ENCODE measurements at places on chromosomes 6 and 20.

GRCh38 chr6:24520929-24521546 is 26.3 kb downstream of the ALDH5A1 start:
- DNase-seq = no peak

DNA sequence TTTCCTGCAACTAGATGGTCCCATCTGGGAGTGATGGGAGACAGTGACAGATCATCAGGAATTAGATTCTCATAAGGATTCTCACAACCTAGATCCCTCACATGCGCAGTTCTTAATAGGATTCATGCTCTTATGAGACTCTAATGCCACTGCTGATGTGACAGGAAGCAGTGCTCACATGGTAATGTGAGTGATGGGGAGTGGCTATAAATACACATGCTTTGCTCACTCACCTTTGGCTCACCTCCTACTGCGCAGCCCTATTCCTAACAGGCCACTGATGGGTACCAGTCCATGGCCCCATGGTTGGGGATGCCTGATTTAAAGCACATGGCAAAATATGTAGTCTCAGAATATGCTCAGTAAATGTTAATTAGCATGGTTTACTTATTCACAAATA is 80.6 kb upstream of the MBOAT1 start:
- no peak for DNase-seq

DNA sequence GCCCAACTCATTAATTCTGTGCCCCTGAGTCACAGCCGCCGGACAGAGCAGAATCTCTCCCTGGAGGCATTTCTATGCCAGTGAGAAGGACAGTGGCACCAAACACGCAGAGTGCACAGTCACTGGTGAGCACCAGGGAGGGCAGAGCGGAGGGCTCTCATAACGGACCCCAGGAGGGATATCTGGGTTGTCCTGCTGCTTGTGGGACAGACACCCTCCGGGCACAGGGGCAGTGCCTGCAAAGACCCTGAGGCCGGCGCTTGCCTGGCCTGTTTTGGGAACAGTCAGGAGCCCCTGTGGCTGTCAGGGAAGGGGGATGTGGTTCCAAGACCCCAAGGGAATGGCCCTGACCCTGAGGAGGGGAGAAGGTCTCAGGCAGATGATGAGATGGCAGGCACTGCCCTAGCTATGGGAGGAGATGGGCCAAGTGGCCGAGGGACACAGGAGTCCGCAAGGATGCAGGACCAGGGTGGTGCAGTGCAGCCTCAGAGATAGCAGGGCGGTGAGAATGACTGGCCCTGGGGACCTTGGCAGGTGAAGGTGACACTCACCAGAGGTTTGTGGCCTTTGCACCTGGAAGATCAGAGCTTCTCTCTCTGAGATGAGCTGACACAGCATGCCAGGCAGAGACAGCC is 270.8 kb downstream of the SMOC2 start:
- no peak for DNase-seq

DNA sequence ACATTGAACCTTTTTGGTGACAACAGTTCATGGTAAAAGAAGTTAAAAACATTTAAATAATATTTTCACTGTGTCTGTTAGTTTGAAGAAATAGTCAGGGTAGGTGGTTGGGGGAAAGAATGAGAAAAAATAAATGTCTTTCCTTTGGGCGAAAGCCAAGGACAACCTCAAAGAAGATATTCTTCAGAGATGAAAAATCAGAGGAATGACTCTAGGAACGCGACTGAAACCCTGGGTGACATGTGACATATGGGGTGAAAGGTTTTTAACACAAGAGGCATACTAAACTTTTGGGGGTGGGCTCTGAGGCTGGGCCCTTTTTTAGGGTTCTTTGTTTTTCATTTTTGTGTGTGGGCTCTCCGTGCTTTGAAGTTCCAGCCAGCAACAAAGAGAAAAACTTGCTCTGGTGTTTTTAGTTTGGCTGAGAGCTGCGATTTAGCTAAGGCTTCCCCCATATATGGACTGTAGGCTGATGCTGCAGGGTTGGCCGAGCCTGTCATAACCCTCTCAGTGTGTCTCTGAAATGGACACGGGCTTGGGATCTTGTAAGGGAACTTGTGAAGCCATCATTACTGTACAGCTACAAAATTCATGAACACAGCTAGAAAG is 610.1 kb upstream of the ARID1B start:
- DNase-seq = no peak

DNA sequence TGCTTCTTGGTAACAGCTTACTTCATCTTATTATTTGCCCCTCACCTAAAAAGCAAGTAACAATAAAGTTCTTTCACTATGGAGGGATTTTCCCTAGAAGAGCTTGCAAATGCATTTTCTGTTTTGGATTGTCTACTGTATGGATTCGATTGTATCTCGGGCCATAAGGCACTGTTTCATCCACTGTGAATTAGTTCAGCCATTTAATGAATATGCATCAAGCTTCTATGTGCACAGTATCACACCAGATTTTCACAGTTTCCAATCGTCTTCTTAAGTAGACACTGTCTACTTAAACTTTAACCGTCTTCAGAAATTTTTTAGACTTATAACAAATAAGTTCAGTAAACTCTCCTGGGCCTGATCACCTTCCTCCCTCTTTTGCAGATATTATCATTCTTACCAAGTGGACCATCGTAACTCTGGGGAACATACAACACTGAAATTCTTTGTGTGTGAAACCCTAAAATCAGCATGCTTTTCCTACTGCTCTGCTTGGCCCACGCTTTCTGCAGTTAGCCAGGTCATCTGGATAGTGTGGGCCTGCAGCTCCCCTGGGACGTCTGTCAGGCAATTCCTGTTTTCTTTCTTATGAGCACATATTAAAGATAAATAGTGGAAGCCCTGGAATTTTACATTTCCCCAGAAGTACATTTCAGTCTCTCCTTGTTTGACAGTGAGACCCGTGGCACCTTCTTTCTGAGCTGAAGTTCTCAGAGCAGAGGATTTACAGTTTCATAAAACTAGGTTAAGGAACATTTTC is 136.5 kb upstream of the PDE10A start:
- no peak for DNase-seq

DNA sequence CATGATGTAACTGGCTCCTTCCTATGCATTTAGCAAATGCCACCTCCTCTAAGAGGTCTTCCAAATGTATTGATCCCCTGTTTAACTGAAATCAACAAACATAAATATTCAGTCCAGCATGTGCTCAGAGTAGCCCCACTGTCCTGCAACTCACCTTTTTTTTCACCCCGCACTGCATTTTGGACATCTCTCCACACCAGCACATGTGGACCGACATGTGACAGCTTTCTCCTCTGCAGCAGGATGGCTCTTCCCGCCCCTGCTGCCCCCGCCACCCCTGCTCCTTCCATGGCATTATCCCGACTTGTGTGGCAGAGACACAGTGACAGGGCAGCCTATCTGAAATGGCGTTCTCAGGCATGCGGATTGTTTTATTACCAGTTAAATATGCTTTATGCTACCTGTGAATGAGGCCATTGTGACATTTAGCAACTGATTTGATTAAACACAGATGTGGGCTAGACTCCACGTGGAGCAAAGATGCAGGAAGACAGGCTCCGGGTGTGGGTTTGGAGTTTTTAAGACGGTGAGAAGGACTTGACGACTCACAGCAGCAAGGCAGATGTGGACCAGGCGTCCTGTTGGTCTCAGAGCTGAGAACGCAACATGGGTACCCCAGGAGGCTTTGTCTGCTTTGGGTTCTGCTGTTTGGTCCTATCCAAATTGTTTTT is 161.2 kb downstream of the EYA2 start:
- no peak for DNase-seq

DNA sequence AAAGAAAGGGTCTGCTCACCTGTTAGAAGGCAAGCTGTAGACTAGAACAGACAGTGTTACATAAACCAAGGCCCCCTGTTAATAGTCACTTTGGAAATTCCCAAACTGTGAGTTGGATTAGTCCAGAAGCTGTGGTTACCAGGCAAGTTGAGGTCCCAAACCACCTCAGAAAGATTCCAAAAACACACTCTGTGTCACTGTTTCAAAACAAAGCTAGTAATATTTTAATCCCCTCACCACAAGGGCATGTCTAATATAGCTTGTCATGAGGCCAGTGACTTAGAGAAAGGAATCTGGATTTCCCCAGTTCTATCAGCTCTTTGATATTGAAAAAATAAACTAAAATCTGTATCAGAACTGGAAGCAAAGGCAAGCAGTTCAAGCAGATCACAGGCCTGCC is 244.6 kb downstream of the HAO1 start:
- no peak for DNase-seq

- no peak for DNase-seq
Measured at GRCh38 chr6:92586236-92586977, 833.0 kb downstream of the EPHA7 start.

DNA sequence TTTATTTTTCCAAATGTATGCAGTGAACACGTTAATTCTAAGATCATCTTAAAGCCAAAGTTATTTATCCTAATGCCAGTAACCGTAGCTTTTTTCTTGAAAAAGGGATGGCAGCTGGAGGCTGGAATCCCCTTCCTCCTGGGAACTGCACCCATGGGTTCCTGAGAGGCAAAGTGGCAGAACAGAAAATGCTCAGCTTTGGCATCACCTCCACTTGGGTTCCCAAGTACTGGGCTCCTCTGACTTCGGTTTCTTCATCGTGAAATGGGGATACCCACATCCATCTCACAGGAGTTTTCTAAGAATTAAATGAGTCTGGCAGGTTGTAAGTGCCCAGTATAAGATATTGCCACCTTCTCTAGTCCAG is 6.2 kb upstream of the DDX43 start:
- no peak for DNase-seq

- DNase-seq = no peak
Measured at GRCh38 chr6:130937942-130938604, 110.9 kb downstream of the SMLR1 start.

GRCh38 chr20:39462416-39462945 is 500.3 kb downstream of the DHX35 start:
- no peak for DNase-seq

DNA sequence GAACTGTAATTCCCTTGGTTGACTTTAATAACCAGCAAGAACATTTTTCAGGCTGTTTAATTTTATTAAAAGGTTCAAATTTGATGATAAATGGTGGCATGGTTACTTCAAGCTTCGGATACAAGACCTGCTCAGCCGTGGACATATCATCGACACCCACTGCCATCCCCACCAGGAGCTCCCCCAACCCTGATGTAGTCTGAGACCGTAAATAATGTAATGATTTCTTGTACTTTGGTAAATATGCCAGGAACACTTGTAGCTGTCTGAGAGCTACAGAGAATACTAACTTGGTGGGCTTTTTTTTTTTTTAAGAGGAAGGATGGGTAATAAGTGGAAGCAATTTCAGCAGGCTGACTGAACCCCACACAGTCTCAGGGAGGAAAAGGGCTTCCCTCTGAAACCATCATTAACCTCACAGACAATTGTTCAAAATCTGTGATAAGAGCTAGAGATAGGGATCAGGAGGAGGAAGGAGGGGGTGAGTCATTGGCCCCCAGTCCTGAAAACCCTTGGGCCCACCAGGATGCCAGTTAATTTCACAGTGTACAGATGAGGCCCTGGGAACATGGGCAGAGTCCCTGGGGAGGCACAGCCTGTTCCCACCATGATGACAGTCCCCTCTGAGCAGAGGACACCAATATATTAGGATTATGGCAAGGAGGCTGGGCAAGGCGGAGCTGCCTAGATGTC is 56.0 kb downstream of the APCDD1L start:
- DNase-seq = no peak

GRCh38 chr6:4491501-4492260 is 284.5 kb upstream of the CDYL start:
- DNase-seq = no peak

GRCh38 chr6:150280703-150281102 is 88.1 kb upstream of the IYD start:
- no peak for DNase-seq

DNA sequence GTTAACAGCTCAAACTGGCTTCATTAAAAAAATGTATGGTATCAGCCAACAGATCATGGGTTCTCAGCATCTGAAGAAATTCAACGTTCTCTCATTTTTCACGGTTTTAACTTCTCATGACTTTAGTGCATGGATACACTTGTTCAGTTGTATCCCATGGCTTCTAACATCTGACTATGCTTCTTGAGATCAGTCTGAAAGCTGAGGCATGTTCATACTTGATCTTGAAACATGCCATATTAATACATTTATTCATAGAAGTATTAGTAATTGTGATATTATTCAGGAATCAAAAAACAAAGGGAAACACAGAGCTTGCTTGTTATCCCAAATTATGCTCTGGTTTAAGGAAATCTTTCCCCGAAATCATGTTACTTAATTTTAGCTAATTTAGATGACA is 649.4 kb downstream of the PRKN start:
- no peak for DNase-seq

DNA sequence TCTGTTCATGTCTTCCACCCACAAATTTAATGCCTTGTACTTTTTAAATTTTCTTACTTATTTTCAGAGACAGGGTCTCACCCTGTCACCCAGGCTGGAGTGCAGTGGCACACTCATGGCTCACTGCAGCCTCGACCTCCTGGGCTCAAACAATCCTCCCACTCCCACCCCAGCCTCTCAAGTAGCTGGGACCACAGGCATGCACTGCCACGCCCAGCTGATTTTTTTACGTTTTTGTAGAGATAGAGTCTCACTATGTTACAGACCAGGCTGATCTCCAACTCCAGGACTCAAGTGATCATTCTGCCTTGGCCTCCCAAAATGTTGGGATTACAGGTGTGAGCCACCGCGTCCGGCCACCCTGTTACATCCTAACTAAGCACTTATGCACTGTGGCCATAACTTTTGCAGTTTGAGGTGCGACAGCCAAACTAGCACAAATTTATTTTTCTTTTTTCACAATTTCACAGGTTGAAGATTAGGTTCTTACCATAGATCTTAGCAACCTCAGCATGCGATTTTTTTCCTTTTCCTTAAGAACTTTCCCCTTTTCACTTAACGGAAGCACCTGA is 92.1 kb downstream of the EPB41L2 start:
- no peak for DNase-seq

DNA sequence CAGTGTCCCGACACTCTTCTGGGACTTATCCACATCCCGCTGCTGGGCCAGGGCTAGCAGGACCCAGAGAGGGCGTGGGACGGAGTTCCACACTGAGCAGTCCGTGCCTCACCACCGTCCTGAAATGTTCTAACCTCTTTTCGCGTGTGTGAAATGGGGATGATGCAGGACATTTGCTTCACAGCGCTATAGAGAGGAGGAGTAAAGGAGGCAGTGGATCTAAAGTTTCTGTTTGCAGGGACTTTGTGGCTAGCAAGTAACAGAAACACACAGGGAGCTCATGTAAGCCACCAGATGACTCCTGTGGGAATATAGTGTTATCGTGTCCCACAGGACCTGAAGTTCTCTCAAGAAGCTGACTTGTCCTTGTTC is 634 bp downstream of the ITPA start:
- no peak for DNase-seq

Data from NCI-H1930 (cell line).